Fibroblast of the aortic adventitia (primary cell): ENCODE measurements at places on chromosomes 16 and 17.

GRCh38 chr17:8791910-8792270 lies 7.3 kb downstream of the MFSD6L start:
- peak; percentile 67 for DNase-seq

- no peak for DNase-seq
Observed at GRCh38 chr16:12584488-12585233, 219.0 kb downstream of the CPPED1 start.

DNA sequence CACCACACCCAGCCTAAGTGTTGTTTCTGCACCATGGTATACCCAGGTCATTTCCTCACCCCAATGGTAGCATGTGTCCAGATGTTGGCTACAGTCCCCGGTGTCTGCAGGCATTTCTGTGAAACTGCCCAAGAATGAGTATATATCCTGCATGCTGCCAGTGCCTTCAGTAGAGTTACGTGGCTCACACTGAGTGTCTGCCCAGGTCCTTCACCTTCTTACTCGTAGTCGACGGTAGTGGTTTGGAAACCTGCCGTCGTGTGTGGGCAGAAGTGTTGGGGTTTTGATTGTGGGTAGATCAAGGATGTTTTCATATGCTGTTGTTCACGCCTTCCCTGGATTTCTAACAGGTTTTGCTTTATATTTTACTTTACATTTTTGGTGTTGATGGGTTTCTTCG lies 16.8 kb downstream of the TCF25 start:
- no peak for DNase-seq

- DNase-seq: peak; percentile 57
Observed at GRCh38 chr17:21039839-21040575, 2.8 kb downstream of the USP22 start.

DNA sequence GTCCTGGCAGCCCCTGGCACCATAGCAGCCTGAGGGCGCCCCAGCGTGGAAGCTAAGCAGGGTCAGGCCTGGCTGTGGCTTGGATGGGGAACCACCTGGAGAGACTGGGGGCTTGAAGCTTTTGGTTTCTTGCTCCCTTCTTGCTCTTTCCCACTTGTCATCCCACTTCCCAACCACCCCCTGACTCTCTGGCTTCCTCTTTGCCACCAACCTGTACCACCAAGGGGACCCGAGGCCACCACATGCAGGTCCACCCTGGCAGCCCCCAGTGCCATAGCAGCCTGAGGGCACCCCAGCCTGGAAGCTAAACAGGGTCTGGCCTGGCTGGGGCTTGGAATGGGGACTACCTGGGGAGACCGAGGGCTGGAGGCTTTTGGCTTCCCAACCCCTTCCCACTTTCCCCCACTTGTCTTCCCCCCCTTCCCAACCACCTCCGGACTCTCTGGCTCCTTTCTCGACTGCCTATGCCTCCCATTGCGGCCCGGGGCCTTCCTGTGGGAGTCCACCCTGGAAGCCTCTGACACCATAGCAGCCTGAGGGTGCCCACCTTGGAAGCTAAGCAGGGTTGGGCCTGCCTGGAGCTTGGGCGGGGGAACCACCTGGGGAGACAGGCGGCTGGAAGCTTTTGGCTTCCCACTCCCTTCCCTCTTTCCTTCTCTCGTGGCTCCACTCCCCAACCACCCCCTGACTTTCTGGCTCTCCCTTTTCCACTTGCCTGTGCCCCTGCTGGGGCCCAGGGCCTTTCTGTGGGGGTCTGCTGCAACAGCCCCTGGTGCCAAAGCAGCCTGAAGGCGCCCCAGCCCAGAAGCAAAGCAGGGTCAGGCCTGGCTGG lies 2294.4 kb downstream of the TP53TG3F start:
- DNase-seq: no peak

- no peak for DNase-seq
Observed at GRCh38 chr16:81896902-81897301, 114.4 kb downstream of the SDR42E1 start.

- peak; percentile 81 for DNase-seq
Observed at GRCh38 chr16:10521681-10522274, 58.6 kb downstream of the EMP2 start.

DNA sequence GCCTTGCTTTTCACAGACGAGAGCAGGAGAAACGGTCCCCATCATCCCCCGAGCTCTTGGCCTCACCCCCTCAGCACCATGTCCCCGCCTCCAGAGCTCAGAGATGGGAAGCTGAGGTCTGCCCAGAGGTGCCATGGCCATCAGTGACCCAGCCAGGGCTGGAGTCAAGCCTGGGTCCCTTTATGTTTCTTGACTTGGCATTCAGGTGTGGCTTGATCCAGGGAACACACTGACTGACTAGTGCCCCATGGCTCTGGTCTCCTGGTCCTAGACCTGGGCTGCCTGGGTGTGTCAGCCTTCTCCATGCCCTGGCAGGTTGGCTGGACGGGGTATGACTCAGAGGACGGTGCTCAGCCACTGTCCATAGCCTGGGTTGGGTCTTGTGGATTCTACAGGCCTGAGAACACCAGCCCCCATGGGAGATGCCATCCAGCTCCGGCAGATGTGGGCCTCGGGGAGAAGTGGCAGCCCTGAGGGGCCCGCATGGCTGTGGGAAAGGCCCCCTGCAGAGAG lies 54.2 kb downstream of the ZFPM1 start:
- DNase-seq: no peak

- DNase-seq: no peak
Observed at GRCh38 chr17:28497931-28498330, 8.2 kb upstream of the FOXN1 start.

- DNase-seq: no peak
Observed at GRCh38 chr16:2753733-2754020, 1.2 kb downstream of the SRRM2 start.

GRCh38 chr17:31314782-31315100 lies 887 bp upstream of the EVI2B start:
- no peak for DNase-seq

DNA sequence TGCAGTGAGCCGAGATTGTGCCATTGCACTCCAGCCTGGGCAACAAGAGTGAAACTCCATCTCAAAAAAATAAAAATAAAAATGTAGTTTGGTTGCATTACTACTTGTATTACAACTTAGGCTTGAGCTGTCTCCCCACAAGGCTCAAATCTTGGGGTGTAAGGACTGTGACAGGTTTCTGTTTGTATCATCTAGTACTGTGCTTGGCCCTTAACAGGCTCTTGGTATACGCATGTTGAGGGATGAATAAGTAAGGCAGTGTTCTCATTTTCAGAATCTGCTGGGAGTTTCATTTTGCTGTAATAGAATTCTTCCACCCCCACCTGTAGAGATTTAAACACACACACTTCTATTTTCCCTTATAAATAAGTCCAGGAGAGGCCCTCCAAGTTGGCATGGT lies 289.4 kb upstream of the EEF2KMT start:
- no peak for DNase-seq

DNA sequence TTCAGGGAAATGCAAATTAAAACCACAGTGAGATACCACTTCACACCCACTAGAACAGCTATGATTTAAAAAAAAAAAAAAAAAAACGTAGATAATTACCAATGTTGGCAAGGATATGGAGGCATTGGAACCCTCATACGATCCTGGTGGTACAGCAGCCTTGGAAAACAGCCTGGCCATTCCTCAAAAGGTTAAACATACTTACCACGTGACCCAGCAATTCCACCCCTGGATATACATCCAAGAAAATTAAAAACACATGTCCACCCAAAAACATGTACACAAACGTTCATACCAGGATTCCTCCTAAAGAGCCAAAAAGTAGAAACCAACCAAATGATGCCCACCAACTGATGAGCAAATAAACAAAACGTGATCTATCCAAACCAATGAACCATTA lies 68.1 kb downstream of the GAS7 start:
- no peak for DNase-seq

- no peak for DNase-seq
Observed at GRCh38 chr17:76678330-76678729, 32.4 kb downstream of the MXRA7 start.

DNA sequence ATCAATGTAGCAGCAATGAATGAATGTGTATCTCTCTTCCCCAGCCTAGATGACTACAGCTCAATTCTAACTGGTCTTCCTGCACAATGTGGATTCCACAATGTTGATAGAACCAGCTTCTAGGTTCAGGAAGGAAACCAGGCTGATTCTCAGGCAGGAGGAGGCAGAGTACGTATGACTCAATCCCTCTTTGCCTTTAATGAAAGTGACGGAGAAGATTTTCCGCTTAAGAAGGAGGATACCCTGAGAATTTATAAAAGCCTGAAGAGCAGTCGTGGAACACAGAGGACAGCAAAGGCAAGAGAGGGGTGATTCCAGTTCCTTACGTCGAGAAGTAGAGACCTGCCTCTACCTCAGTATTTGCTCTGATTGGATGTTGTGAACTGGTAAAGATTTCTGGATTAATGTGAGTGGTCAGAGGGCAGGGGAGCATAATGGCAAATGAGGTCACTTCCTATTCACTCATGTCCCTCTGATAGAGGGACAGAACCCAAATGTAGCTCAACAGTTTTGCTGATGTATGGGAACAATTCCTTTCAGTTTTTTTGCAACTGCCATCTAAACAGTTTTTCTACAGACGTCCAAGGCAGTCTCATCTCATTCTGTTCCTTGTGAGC lies 15.0 kb upstream of the SLC16A11 start:
- DNase-seq: peak; percentile 16

DNA sequence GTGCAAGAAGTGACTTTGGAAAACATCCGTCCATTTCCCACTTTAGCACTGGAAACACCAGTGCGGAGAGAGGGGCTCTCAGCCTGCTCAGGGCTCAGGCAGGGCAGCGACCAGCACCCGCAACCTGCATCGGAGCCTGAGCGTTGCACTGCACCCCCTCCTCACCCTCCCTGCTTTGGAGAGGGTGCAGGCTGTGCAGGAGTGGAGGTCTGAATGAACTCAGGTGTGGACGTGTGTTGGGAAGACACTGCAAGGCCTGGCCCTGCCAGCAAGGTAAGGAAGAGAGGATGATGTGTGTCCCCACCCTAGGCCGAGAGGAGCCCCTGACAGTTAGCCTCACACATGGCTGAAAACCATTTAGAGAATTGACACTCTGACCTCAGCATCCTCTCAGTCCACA lies 81.8 kb downstream of the NT5M start:
- no peak for DNase-seq

- DNase-seq: no peak
Observed at GRCh38 chr17:6512552-6512951, 43.8 kb downstream of the PITPNM3 start.

GRCh38 chr16:11757671-11758545 lies 15.3 kb upstream of the TXNDC11 start:
- peak; percentile 53 for DNase-seq

DNA sequence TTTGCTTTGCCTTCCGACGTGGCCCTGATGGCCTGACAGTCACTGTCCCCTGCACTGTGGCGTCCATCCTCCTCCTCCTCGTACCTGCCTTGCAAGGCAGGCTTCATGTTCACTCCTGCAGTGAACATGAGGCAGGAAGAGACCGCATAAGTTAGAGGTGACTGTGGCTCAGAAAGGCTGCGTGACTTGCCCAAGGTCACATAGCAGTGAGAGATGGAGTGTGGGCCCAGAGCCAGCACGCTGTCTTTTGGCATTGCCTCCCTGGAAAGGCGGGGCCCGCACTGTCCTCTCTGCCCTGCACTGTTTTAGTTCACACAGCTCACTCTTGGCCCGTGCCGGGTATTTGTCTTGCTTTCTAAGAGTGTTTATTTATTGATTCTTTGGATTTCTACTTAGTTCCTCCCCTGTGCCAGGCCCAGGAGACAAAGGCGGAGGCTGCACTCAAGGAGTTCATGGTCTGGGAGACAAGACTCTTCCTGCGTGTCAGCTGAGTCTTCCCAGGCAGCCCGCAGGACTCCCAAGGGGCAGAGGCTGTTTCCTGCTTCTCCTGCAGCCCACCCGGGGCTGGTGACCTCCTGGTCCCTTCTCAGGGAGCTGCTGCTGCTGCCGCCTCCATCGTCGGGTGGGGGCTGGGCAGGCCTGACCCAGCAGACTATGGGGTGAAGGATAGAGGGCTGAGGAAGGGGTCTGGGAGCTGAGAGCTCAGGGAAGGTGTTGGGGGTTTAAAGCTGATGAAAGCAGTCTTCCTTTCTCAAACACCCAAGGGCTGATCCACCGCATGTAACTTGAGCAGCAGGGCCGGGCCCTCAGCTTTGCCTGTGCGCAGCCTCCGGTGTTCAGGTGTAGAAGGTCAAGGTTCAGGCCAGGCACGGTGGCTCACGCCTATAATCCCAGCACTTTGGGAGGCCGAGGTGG lies 12.7 kb downstream of the CYGB start:
- peak; percentile 70 for DNase-seq

GRCh38 chr17:78962345-78962983 lies 17.3 kb downstream of the LGALS3BP start:
- DNase-seq: no peak

DNA sequence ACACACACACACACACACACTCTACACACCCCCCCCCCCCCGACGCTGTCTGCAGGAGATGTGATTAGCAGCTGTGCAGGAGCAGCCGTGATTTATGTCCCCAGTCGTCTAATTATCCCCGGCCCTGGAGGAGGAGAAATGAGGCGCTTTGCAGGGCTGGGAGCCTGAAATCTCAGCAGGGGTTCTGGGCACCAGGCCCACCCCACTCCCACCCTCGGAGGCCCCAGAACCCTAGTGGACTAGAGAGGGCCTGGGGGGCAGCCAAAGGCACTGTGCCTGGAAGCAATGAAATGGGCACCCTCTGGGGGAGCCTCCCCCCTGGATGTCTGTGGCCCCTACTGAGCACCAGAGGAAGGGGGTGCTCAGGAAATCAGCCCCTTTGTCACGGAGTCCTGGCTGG lies 134.2 kb upstream of the CIBAR2 start:
- DNase-seq: no peak

DNA sequence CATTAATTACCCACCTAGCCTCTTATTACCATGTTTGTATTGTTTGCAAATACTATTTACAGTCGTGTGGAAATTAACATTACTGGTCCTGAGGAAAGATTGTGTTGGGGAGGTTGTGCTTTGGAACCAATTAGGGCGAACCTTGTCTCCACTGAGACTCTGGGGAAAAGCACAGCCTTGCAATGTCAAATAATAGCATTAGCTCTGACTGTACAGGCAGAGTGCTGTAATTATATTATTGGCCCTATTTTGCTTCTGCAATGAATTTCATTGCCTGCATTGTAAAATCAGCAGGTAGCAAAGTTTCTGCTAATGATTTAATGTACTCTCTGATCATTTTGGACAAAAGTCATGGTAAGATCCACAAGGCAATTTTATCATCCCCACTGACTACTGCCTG lies 97.0 kb downstream of the WWOX start:
- no peak for DNase-seq

- DNase-seq: no peak
Observed at GRCh38 chr16:75225678-75226515, 7.1 kb downstream of the CTRB1 start.

DNA sequence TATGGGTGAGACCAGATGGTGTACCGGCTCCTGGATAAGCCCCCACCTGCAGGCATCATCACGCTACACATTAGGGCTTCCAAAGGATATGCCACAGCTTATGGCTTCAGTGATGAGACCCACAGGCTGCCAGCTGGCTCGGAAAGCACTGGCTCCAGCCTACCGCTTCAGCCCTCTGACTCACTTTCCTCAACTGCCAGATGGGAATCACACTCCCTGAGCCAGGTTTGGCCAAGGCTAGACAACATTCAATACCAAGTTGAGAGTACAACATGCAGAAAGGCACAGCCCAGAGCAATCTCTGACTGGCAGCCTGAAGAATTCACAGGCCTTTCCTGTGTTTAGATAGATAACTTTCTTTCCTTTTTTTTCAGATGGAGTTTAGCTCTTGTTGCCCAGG lies 10.3 kb downstream of the CENPV start:
- peak; percentile 78 for DNase-seq
